ENCODE measurements at places on chromosomes 3 and 15.

- no peak for DNase-seq
These were observed 8.1 kb upstream of the RBP1 start for GRCh38 chr3:139547666-139548065.

GRCh38 chr3:123286308-123287023 lies 84.7 kb downstream of the SEC22A start:
- no peak for DNase-seq

GRCh38 chr3:100737334-100737733 lies 28.0 kb downstream of the TFG start:
- DNase-seq = no peak

DNA sequence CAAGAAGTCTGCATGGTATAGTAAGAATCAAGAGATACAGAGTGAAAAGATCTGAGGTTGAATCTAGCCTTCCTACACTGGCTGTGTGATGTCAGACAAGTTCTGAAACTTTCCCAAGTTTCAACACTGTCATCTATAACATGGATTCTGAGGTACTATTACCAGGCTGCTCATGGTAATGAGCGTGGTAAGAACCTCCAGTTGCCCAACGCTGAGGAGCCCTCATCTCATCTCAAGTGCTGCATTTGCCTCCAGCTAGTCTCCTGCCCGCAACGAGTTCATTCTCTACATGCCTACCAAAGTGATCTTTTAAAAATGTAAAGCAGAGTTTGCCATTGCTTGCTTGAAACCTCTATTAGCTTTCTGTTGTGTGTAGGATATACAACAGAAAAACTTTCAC lies 168.1 kb downstream of the NEK11 start:
- no peak for DNase-seq

GRCh38 chr3:94036909-94037507 lies 8.6 kb upstream of the STX19 start:
- no peak for DNase-seq

DNA sequence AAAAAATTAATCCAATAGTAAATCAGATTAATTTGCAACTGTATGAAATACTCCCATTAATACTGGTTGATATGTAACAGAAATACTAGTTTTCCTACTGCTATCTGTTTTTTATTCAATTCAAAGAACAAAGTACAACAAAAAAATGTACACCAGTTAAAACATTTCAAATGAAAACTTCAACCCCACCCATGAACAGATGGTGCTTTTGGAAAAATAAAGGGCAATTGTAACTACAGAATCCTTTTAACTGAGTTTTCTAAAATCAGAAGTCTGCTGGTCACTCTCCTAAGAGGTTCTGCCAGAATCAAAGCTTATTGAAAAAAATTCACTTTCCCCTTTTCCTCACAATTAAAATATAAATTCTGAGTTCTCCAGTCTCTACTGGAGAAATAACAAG lies 34.3 kb downstream of the DENND6A start:
- DNase-seq = no peak

DNA sequence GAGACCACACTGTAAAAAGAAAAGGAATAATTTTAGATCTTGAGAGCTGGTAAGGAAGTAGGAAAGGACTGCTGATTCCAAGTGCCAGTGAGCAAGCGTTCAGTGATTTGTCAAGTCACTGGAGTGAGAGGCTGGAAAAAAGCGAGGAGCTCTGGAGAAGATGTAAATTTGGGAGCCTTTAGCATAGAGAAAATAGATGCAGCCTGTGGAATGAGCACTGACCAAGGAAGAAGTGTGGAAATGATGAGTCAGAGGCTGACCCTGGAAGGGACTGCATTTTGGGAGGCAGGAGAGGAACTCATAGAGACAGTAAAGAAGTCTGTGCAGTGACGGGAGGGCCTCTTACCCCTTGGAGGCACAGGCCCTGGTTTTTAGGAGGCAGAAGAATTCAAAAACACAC lies 17.1 kb upstream of the ABTB1 start:
- DNase-seq = no peak

DNA sequence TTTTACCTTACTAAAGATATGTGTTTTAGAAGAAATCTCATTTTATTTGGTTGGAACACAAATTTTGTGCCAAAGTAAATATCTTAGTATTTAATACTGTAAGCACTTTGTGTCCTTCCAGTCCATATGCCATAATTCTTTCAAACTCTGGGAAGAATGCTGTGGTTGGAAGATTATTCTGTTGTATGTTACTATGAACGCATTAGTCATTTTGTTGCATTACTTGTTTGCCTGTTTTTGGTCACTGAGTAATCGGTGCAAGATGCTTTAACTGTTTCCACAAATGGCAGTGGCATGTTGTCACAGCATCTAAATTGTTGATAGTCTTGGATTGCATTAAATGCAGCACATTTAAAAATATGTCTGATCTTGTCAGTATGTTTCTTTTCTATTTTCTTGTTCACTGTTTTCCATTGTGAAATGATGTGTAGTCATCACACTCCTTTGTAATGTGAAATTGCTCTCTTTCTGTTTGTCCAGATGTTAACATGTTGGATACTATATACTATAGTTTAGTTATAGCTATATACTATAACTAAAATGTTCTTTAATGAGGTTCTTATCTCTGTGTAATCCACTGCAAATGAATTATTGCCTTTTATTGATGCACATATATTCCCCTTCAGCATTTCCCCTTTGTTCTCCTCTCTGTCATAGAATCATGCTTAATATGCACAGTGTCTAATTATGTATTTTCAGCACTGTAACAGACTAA lies 89.9 kb upstream of the FLNB start:
- DNase-seq = no peak

DNA sequence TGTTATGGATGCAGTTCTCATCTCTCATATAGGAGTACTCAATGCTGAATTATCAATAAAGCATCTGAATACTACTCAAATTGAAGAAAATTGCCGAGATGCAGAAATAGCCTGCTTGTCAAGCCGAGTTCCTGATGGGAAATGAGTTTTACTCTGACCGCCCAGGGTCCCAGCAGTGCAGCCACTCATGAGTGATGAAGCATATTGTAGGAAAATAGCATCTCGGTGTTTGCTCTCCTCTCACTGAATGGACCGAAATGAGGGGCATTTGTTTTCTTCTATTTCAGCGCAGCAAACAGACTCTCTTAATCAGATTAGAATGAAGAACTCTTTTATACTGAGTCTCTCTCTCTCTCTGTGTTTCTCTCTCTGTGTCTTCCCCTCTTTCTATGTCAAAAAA lies 190.0 kb downstream of the GABRB3 start:
- no peak for DNase-seq

GRCh38 chr15:67957435-67958132 lies 96.5 kb upstream of the PIAS1 start:
- no peak for DNase-seq

DNA sequence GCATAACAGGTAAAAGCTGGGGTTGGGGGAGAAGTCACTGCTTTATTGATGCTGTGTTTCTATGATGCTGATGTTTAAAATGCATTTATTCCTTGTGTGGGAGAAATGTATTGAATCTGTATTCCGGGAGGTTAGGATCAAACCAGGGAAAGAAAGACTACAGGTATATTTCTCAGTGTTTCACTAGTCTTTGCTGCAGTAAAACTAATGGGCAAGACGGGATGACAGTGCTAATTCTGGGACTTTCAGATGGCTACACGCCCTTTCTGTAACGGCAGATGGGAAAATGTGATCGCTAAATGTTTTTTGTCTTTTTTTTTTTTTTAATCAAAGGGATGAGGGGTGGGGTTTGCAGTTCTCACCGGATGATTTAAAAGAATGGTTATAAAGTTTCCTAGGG lies 393 bp downstream of the CNTN6 start:
- DNase-seq = no peak

GRCh38 chr3:12737319-12737718 lies 21.7 kb downstream of the TMEM40 start:
- DNase-seq = no peak

DNA sequence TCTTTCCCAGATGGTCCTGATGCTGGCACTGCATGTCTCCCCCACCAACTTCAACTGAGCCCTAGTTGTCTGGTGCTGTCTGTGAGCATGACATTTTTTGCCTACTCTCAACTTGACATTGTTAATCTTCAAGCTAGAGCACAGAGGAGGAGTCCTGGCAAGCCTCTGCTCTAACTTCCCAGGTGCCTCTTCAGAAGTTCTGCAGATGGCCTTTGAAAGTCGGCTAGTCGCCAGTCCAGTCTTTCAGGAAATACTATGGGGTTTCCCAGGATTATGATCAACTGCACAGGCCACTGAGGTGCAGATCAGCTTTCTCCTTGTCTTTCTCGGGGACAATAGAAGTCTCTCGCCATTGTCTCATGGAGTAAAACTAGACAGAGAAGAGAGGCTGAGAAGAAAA lies 86.7 kb downstream of the ST8SIA2 start:
- no peak for DNase-seq

DNA sequence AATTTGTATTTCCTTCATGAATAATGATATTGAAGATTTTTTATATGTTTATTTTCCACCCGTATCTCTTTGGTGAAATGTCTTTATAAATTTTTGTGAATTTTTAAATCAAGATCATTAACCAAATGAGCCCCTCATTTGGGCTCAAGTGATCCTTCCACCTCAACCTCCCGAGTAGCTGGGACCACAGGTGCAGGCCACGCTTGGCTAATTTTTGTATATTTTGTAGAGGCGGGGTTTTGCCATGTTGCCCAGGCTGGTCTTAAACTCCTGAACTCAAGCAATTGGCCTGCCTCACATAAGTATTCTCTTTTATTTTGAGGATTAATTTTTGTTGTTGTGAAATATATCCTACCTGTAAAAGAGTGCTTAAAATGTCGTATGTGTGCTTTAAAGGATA lies 4.9 kb downstream of the BBS4 start:
- DNase-seq = no peak

DNA sequence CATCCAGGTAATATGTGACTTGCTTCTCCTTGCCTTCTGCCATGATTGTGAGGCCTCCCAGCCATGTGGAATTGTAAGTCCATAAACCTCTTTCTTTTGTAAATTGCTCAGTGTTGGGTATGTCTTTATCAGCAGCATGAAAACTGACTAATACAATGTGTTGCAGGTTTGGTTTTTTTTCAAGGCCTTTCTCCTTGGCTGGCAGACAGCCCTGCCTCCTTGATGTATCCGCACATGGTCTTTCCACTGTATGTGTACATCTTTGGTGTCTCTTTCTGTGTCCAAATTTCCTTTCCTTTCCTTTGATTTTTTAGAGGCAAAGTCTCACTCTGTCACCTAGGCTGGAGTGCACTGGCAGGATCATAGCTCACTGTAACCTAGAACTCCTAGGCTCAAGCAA lies 260.1 kb downstream of the TUSC7 start:
- no peak for DNase-seq

- no peak for DNase-seq
These were observed 8.8 kb downstream of the PTPN9 start for GRCh38 chr15:75570126-75570845.

GRCh38 chr15:91348752-91349500 lies 248.9 kb downstream of the SV2B start:
- no peak for DNase-seq

DNA sequence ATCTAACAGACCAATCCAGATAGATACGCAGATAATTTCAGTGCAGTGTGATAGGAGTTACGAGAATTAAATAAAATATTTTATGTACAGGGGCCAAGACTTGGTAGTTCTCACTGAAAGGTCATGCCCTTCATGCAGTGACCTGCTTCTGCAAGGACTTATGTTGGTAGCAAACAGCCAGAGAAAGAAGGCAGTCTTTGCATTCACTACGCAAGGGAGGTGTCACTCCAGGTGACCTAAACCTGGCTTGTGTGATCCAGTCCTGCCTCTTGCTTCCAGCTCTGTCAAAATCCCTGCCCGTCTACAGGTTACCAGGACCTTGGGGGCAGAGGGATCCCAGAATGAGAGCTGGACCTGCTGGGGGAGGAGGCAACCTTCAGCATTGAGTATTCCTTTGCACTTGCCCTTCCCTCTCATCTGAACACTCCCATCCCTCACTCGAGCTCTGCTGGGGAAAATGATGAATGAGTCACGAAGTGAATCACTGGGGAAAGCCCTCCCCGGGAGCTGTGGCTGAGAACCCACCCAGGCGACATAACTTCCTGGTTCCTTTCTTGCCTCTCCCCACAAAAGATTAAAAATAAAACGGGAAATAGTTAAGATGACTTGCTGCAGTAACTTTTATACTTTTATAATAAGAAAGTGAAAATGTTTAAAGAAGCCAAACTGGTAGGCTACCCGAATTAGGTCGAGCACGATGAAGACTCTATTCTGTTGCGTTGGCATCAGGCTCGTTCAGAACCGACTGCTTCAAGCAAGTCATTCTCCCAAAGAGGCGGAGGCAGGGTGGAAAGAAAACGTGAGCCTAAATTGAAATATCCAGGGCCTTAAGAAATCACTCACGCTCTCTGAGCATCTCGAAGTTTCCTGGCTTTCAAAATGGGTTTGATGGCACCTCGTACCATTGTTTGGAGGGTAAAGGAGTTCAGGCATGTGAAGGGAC lies 216.1 kb downstream of the SLCO3A1 start:
- peak; percentile 42 for DNase-seq

GRCh38 chr3:10445561-10446175 lies 59.7 kb downstream of the ATP2B2 start:
- no peak for DNase-seq

DNA sequence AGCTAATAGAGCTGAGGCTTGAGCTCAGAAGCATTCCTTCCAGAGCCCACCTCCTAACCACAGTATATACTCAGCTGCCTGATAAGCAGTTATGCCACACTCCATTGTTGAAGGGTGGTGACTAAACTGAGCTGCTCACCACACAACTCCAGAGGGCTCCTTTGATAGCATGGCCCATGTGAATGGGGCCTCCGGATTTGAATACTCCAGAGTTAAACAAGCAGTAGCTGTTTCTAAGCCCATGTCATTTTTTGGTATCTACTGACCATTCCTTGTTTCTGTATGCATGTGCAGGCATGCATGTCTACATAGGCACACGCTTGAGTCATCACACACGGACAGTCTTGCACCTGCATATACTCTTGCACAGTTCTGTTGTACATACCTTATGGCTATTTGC lies 28.9 kb downstream of the IGSF10 start:
- DNase-seq = no peak

GRCh38 chr3:147538034-147538433 lies 128.9 kb downstream of the ZIC1 start:
- no peak for DNase-seq

GRCh38 chr3:17258823-17259436 lies 374.2 kb downstream of the PLCL2 start:
- DNase-seq = no peak

GRCh38 chr3:16460886-16461285 lies 52.6 kb downstream of the RFTN1 start:
- DNase-seq = no peak

- DNase-seq = no peak
These were observed 521.9 kb upstream of the PROK2 start for GRCh38 chr3:72306800-72307341.

DNA sequence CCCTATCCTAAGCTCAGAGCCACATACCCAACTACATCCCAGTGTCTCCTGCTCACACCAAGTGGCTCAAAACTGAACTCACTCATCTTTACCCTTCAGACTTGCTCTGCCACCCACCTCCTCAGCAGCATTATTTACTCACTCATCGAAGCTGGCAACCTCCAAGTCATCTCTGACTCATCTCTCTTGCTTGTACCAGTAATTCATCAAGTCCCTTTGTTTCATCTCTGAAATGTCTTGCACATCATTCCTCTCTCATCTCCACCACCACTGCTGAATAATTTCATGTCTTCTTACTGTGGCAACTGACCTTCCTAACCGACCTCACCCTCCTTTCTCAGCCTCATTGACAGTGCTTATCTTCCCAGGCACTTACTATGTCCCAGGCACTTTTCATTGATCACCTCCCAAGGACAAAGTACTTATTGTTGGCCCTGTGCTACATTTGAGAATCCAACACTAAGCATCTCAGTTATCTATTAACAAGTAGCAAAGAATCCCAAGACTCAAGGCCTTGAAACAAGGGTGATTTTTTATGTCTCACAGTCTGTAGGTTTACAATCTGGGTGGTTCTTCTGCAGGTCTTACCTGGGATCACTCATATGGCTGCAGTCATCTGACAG lies 82.0 kb downstream of the MRPL46 start:
- no peak for DNase-seq

Measured in stimulated activated CD4-positive, alpha-beta T cell treated with anti-CD3 and anti-CD28 coated beads, TNF-alpha, amount 100 ng/mL, for 4 hours (primary cell).